ENCODE measurements at places on chromosomes 6 and 20. TPM values are rescaled to one million over a fixed set of nuclear protein-coding genes. Genes with fewer than 3 reads are reported as not detected.

HLA-DQA1 gene
- total RNA-seq: not detected

SLC18B1 gene
- total RNA-seq: 15.8 TPM

TMEM63B gene
- total RNA-seq: 36.2 TPM

ECT2L gene
- not detected for total RNA-seq

- peak; percentile 54 for DNase-seq
These were observed 3.8 kb downstream of the DDR1 start for GRCh38 chr6:30887901-30888815.

- no peak for DNase-seq
These were observed 83.8 kb downstream of the IYD start for GRCh38 chr6:150452428-150453243.

- DNase-seq: no peak
These were observed 48.1 kb downstream of the TCP11 start for GRCh38 chr6:35093118-35093445.

GRCh38 chr20:36818185-36818584 is 44.6 kb upstream of the DSN1 start:
- no peak for DNase-seq

GRCh38 chr6:160535270-160535669 is 128.8 kb downstream of the LPA start:
- DNase-seq: no peak

DNA sequence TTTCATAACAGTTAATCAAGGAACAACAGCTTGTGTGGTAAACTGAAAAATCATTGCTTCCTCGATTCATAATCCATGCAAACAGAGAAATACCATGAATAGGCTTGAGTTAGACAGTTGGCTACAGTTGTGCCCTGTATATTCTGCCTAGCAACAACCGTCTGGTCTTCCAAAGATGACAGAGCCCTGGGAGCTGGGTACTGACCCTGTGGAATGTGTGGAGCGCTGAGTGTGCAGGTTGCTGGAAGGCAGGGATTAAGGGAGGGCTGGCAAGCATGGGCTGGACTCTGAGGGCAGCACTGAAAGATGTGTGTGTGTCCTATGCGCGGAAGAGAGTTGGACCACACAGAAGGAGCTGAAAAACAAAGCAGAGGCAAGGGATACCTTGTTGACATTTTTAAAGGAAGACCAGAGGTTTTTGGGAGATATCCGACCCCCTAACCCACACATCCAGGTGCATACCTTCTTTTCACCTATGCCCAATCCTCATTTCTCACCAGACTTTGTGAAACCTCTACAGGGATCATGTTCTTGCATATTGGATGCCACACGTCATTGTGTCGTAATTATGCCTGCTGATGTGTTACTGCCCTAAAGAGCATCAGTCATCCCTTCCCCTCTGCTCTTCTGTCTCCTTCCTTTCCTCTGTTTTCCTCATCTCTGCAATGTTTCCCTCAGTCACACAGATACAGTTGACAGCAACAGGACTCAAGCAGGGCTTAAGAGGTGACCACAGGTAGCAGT is 58.2 kb upstream of the VGLL2 start:
- peak; percentile 12 for DNase-seq

DNA sequence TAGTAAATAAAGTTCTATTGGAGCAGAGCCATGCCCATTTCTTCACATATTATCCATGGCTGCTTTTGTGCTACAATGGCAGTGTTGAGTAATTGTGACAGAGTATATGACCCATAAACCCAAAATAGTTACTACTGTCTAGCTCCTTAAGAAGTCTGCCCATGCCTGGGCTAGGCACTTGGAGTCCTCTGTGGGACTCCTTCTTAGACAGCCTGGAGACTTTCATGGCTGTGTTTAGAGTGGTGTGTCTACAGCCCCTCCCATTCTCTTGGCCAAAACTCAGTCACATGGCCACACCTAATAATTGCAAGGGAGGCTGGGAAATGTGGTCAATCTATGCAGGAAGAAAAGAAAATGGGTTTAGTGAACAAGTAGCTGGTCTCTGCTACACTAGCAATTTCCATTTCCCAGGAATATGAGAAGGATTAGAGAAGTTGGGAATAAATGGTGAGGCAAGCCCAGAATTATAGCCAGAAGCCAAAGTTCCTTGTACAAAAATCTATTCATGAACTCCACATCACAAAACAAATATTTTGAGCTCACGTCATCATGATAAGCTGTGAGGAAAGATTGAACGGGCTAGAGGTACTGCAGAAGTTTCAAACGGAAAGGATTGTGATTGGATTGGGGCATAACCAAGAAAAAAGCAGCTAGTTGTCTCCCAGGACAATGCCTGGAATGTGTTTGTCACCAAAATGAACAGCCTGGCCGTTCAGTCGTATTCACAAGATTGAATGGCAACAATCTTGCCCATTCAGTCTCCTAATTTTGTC is 251.8 kb upstream of the PLN start:
- DNase-seq: no peak

Data from H7 (cell line).